ENCODE measurements at places on chromosomes 5 and 9.

- no peak for DNase-seq
Observed at GRCh38 chr5:144144956-144145751, 25.3 kb downstream of the YIPF5 start.

- no peak for DNase-seq
Observed at GRCh38 chr5:83400701-83401100, 70.8 kb upstream of the VCAN start.

DNA sequence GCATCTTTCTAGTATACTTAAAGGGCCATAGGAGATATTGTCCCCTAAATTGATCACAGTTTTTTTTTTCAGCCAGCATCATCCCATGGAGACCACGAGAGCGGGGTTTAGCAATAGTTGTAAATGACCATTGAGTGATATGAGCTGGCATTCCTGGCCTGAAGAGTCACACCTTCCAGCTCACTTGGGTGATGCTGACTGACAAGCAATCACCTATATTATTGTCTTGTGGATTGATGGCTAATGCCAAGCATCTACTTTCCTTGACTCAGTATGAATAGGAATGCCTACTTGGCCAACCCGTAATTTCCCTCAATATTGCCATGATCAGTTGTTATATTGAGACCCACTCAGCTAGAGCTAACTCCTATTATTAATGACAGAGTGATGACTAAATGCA, 70.5 kb downstream of the ADAMTSL1 start:
- no peak for DNase-seq

GRCh38 chr9:124005029-124005771, 6.4 kb upstream of the LHX2 start:
- DNase-seq = no peak

GRCh38 chr9:72188232-72188631, 39.0 kb downstream of the GDA start:
- no peak for DNase-seq

GRCh38 chr9:34642679-34643078, 3.8 kb upstream of the GALT start:
- DNase-seq = no peak
